ENCODE measurements at places on chromosomes 11 and 22. TPM values are rescaled to one million over a fixed set of nuclear protein-coding genes. Genes with fewer than 3 reads are reported as not detected.

GRCh38 chr11:107756553-107756952 lies 44.7 kb upstream of the SLN start:
- no peak for DNase-seq

GRCh38 chr22:34579519-34579918 lies 486.4 kb upstream of the ISX start:
- DNase-seq: no peak

DNA sequence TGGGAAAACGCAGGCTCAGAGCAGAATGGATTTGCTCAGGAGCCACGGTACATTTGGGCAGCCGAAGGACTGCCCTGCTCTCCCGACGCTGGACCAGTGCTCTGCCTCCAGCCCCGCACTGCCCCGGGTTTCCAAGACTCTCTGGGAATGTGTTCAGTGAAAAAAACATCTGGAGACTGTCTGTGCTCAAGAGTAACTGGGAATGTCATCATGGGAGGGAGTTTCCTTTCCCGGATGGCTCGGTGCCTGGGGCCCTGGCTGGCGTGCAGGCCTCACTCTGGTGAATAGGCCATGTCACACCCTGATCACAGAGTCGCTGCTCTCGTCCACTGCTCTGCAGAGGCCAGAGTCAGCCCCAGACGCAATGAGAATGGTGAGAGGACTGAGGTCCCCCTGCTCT lies 9.8 kb upstream of the APOL6 start:
- DNase-seq: peak; percentile 72

CCDC157 gene
- total RNA-seq: 1.0 TPM

NOX4 gene
- total RNA-seq: 38.4 TPM

DNA sequence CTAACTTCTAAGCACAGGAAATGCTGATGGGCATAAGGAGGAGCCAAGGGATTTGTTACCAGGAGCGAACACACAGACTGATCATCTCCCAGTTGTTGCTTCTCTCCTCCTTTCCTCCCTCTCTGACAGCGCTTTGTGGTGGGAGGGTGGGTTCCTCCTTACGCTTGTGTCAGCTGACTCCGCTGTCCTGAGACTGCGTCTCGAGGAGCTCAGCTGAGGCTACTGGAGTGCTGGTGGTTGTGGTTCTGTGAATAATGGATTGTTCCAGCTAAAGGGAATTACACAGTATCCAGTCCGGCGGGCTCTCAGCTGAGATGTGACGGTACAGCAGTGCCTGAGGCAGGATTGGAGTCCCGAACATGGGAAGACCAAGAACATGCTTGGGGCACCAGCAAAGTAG lies 113.4 kb downstream of the CTNND1 start:
- DNase-seq: no peak

RASSF7 gene
- total RNA-seq: 21.0 TPM

DNA sequence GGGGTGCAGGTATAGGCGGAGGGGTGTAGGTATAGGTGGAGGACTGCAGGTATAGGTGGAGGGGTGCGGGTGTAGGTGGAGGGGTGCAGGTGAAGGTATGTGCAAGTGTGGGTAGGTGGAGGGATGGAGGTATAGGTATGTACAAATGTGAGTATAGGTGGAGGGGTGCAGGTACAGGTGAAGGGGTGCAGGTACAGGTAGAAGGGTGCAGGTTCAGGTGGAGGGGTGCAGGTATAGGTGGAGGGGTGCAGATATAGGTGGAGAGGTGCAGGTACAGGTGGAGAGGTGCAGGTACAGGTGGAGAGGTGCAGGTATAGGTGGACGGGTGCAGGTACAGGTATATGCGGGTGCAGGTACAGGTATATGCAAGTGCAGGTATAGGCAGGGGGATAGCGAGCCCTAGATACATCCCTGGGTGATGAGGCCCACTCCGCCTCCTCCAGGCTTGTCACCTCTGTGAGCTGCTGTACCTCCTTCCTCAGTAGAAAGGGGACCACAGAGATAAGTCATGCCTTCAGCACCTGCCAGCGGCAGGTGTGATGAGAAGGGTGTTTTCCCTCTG lies 17.2 kb downstream of the LINC01488 start:
- no peak for DNase-seq

GRCh38 chr22:49993649-49994360 lies 18.8 kb downstream of the IL17REL start:
- DNase-seq: peak; percentile 10
